Fibroblast of skin of scalp (primary cell): ENCODE measurements at places on chromosomes 13 and 19.
A peak's percentile ranks its signal among the peaks of the same experiment; 100 is the strongest.

DNA sequence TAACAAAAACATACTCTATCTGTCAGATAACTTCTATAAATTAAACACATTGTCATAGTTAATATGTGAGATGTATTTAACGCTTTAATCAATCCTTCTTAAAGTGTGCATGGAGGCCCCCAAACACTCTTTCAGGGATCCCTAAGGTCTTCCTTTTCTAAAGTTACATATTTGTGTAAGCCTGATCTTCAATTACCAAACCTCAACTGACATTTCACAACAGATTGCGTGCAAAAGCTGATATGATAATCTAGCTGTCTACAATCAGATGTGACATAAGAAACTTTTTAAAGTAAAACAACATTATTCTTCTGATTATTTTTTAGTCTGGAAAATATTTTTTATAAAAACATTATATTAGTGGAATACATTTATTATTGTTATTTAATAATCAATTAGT, 1850.4 kb downstream of the OLFM4 start:
- no peak for DNase-seq

DNA sequence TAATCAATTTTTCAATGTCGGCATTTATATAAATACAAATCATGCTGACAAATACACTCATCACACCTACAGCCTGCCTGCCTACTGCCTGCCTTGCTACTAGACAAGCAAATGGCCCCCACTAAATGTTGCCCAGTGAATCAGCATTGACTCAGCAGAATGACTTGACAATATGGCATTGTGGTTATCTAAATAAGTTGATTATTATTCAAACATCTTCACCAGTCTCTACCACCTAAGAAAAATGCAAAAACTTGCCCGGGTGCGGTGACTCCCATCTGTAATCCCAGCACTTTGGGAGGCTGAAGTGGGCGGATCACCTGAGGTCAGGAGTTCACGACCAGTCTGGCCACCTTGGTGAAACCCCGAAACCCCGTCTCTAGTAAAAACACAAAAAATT, 296.1 kb downstream of the PCDH9 start:
- DNase-seq: peak; percentile 50

GRCh38 chr13:31234729-31235128, 35.0 kb downstream of the B3GLCT start:
- DNase-seq: no peak

DNA sequence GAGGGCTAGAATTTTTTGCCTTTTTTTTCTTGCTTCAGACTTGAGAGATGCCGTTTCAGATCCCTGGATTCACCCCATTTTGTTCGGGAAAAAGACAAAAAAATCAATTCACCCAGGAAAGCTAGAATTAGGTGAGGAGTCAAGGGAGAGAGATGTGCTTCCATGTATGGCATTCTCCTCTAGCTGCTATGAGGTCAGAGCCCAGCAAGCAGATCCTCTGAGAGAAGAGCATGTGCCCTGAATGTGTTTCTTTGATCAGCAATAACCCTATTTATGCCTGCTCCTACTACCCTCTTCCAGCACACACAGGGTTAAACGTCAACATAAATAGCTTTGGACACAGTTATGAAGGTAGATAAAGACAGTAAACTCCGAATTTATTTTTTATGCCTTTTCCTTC, 53.6 kb downstream of the NDFIP2 start:
- DNase-seq: no peak

GRCh38 chr19:45191375-45191774, 12.8 kb downstream of the BLOC1S3 start:
- no peak for DNase-seq

GRCh38 chr13:30312904-30313303, 5.6 kb upstream of the KATNAL1 start:
- DNase-seq: peak; percentile 84

GRCh38 chr19:49639401-49640112, 386 bp downstream of the RRAS start:
- no peak for DNase-seq

- DNase-seq: no peak
Measured at GRCh38 chr13:89568746-89569145, 1778.7 kb upstream of the MIR17HG start.

GRCh38 chr13:71867131-71867814, at the start of gene DACH1:
TSS of gene DACH1 (minus strand) at chr13:71867204.
- peak; percentile 47 for DNase-seq

GRCh38 chr13:20721454-20722357, 18.2 kb downstream of the IL17D start:
- DNase-seq: peak; percentile 53

DNA sequence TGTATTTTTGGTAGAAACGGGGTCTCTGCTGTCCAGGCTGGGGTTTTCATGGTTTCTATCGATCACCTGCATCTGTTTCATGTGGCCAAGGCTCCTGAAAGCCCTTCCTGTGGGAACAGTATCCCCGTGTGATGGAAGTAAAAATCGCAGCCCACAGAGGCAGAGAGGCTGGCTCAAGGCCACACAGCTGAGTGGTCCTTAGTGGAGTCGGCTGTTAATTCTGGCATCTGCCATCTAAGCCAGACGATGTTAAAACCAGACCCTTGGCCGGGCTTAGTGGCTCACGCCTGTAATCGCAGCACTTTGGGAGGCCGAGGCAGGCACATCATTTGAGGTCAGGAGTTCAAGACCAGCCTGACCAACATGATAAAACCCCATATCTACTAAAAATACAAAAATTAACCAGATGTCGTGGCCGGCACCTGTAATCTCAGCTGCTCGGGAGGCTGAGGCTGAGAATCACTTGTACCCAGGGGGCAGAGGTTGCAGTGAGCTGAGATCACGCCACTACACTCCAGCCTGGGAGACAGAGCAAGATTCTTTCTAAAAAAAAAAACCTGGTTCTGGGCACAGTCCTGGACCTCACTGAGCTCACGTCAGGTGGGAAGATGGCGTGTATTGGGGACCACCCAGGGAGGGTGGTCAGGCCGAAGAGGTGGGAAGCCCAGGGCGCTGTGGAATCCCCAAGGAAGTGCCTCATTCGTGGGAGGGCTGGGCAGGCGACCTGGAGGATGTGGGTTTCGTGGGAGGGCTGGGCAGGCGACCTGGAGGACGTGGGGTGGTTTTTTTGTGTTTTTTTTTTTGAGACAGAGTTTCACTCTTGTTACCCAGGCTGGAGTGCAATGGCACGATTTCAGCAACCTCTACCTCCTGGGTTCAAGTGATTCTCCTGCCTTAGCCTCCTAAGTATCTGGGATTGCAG, 18.5 kb upstream of the MISP start:
- no peak for DNase-seq

DNA sequence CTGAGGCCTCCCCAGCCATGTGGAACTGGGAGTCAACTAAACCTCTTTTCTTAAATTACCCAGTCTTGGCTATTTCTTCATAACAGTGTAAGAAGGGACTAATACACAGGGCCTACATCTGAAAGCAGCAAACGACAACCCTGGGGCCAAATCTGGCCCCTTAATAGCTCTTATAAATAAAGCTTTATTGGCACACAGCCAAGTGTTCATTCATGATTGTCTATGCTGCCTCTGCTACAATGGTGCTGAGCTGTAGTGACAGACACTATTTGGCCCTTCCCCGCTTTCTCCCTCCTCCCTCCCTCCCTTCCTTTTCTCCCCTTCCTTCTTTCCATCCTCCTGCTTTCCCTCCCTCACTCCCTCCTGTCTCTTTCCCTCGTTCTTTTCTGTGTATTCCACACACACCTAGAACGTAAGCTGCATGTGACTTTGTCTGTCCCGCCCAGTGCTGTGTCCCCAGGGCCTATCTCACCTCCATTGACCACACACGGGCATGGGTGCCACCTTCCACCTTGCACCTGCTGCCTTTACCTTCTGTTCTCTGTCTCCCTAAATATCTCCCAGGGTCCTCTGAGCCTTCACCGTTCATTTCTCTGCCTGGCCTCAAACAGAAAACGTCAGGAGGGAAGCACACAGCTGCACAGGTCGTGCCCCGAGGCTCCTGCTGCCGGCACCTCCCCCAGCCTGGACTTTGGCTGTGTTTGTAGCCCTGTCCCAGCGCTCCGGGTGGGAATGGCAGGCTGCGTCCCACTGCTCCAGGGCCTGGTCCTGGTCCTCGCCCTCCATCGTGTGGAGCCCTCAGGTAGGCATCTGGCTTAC, at the start of gene PROZ:
Gene PROZ (plus strand): TSS at position 720 of the 819 bp plus-strand sequence. CDS start 13 bp downstream, at position 733.
- no peak for DNase-seq

DNA sequence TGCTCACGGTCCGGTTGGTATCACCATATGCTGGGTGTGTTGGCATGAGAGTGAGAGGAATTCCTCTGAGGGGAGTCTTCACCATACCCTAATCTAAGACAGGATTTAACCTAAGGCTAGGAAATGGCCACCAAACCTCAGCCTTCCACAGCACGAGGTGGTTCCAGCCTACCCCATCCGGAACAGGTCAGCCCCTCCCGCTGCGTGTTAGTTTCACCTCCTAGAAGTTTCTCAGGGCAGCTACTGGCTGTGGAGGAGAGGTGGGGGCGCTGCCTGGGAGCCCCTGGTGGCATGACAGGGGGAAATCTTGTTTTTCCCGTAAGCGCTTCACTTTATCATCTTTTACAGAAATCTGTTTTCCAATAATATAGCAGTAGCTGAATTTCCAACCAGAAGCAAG, 55.1 kb downstream of the RGCC start:
- DNase-seq: no peak

DNA sequence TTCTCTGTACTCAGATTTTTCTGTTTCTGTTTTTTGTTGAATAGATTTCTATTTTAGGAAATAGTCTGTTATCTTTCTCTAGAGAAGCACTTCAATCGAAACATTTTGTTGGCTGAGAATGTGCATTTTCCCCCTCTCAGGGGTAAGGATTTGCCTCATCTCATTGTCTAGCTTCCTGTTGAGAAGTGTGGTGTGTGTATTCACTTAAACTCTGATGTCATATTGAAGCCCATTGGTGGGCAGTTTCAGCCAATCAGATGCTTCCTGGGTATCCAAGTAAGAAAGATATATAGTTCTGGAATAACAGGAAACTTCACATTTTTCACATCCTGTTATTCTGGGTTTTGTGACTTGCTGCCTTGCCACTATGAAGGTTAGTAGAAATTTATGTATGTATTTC, 87.6 kb downstream of the ARHGEF7 start:
- peak; percentile 91 for DNase-seq

GRCh38 chr13:74860789-74861188, 621.2 kb downstream of the TBC1D4 start:
- no peak for DNase-seq

DNA sequence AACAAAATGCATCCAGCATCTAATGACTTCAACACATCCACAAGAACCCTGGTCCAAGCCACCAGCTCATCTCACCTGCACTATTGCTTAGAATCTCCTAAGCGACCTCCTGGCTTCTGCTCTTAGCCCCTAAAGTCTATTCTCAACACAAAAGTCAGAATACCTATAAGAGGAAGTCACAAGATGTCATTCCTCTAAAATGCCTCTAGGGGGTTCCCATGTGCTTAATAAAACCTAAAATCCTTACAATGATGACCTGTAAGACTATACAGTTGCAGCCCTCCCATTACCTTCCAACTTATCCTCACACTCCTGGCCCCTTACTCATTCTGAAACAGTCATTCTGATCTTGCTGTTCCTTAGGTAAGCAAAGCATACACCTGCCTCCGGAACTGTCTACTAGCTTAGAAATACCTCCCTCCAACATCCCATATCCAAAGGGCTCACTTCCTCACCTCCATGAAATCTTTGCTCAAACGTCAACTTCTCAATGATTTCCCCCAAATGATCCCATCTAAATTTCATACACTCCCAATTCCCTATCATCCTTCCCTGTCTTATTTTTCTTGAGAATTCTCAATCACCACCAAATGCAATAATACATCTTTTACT, 10.0 kb downstream of the ATP7B start:
- DNase-seq: peak; percentile 34

DNA sequence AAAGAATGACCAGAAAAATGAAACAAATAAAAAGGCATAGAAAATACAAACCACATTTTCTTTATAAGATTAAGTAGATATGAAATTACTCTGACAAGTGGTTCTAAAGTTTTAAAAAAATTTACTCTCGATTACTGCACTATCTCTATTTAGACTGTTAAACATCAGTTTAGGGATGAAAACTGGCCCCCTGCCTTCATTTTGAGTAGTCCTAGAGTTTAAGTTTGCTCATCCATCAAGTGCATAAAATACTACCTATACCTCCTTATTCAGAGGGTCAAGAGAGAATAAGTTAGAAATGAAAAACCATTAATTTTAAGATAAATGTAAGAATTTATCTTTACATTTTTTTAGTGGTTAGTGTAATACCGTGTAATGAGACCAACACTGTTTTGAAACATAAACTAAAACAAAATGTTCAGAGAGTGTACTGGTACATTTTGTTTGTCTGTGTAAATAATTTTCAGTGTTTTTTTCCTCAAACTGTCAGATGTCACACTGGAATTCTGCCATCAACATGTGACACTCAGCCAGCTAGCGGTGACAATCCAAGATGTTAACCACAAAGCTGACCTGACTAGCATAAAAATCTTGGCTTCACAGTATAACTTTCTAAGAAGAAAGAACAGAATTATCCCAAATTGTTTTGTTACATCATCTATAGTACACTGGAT, 184.8 kb upstream of the PCDH20 start:
- DNase-seq: no peak

DNA sequence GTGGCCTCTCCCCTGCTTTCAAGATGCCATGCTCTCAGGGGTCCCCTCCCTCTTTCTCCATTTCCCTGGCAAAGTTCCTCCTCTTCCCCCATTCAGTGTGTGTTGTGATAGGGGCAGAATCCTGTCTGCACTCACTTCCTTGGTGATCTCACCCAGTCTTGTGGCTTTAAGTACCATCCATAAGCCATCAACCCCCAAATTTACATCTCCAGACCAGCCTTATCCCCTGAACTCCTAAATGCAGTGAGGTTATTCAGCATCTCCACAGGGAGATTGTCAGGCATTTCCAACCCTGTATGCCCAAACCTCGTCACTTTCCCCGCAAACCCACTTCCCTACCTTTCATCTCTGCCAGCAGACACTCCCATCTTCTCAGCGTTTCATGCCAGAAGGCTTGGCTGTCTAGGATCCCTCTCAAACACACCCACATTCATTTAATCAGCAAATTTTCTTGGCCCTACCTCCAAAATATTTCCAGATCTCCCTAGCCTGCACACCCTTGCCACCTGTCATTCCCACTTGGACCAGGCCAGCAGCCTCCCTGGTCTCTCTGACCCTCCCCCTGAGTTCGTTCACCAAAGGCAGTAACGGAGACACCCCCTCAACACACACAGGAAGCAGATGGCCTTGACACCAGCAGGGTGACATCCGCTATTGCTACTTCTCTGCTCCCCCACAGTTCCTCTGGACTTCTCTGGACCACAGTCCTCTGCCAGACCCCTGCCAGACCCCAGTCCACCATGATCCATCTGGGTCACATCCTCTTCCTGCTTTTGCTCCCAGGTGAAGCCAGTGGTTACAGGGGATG, at the start of gene HCST:
Gene HCST (plus strand): TSS at position 676 of the 808 bp plus-strand sequence. CDS start 65 bp downstream, at position 741.
- DNase-seq: peak; percentile 40
